ENCODE measurements at places on chromosomes 1 and 21.

GRCh38 chr1:217534566-217534965 is 96.3 kb downstream of the GPATCH2 start:
- no peak for DNase-seq

GRCh38 chr1:167090314-167090942 is at the start of gene GPA33:
GPA33 (minus strand) TSS chr1:167090377; CDS start chr1:167090287, 90 bp downstream.
- DNase-seq = no peak

DNA sequence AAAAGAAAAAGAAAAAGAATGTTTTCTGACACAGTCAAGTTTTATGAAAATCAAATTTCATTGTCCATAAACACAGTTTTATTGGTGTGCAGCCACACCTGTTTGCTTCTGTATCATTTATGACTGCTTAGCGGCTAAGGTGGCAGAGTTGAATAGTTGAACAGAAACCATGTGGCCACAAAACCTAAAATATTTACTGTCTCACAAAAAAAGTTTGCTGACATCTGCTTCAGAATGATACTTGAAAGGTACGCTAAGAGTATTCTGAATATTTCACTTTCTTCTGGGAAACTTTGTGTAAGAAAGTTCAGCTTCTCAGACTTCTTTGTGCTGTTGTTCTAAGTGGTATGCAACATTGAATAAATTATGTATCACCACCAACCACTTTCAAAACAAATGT is 6.2 kb downstream of the KCNK1 start:
- DNase-seq = no peak

- no peak for DNase-seq
Observed at GRCh38 chr1:160108888-160109662, 6.5 kb upstream of the ATP1A2 start.

DNA sequence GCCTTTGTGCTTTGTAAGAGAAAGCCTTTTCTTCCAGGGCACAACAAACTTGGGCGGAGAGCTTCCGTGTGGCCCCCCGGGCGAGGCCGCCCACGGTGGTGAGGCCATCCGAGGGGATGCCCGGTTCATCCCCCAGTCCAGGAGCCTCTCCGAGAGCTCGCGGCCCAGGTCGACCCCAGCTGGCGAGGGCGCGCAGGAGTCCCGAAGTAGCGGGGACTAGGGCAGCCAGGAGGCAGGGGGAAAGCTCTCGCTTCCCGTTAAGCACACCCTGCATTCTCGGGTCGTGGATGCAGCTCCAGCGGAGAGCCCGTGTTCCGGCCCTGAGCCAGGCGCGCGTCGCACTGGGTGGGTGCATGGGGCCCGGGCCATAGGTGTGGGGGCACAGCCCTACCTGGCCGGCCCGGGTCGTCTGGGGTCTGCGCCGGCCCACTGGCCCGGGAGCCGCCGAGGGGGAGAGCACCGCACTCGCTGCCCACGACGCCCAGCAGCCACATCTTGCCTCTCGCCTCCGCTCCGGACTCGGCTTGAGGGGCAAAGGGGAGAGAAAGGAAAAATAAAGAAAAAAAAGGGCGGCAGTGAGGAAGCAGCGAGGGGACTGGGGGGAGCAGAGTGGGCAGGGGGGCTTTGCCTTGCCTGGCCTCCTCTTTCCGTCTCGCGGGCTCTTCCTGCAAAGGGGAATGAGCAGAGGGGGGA is 1.8 kb downstream of the RNF220 start:
- no peak for DNase-seq

- no peak for DNase-seq
Observed at GRCh38 chr21:33490991-33491372, 534 bp downstream of the DNAJC28 start.

DNA sequence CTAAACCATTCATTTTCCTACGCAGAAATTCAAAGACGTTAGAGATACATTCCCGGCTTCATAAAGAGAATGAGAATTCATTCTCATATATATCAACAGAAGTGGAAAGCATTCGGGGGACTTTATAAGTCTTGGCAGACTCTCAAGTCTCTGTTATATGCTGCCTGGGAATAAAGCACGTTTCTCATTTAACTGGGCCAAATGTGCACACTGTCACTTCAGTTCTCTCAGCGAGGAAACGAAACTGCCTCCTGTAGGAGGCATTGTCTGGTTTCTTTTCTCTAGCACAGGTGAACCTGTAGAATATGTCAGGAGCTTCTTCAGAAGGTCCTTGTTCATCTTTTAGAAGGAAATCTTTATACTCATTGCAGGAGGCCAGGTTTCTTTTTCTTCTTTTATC is 367.6 kb downstream of the PTBP2 start:
- no peak for DNase-seq
